ENCODE measurements at places on chromosomes 2 and 18.

DNA sequence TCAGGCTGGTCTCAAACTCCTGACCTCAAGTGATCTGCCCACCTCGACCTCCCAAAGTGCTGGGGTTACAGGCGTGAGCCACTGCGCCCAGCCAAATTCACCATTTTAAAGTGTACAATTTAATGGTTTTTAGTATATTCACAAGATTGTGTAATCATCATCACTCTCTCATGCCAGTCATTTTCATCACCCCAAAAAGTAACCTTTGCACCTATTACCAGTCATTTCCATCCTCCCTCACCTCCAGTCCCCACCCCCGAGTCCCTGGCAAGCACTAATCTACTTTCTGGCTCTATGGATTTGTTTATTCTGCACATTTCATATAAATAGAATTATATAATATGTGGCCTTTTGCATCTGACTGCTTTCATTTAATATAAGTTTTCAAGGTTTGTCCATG lies 10.8 kb downstream of the PCBP1 start:
- DNase-seq = no peak

- peak; percentile 89 for DNase-seq
Observed at GRCh38 chr18:24538414-24539264, 78.2 kb downstream of the HRH4 start.

GRCh38 chr2:169108099-169108884 lies 38.9 kb downstream of the DHRS9 start:
- peak; percentile 46 for DNase-seq

- DNase-seq = no peak
Observed at GRCh38 chr18:55407191-55407590, 180.8 kb downstream of the TCF4 start.

DNA sequence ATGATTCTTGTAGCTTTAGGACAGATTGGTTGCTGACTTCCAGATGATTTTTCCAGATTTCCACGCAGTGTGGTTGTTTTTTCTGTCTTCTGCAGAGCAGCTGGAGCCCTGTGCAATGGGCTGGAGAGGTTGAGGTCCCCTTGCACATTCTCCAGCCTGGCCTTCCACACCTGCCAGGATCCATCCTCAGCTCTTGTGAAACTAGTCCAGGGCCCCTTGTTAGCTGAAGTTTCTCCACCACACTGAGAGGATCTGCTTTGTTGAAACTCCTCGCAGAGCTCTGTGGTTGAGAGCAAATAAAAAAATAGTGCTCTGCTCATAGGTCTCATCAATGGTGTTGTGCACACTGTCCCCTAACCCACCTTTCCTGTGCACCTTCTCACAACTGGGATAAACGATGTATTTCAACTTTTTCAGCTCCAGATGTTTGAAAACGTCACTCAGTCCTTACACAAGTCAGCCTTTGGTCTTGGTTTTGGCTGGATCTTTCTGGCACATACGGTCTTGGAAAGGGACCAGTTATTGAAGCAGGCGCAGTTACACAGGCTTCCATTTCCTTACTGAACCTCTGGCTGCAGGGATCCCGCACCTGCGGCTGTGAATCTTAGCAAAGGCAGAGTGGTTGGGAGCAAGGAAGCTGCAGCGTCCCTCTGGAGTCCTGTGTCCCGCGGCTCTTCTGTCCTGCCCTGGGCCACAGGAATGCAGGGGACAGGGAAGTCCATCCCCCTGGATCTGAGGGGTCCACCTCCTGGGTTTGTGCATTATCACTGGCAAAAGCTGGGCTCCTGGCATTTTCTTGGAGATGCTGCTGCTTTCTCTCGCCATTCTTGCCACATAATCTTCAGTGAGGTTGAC lies 272.0 kb upstream of the DSEL start:
- DNase-seq = no peak

GRCh38 chr2:25473758-25474340 lies 132.1 kb upstream of the DNMT3A start:
- DNase-seq = peak; percentile 85

- peak; percentile 4 for DNase-seq
Observed at GRCh38 chr18:49723648-49724180, 89.6 kb downstream of the ACAA2 start.
